ENCODE measurements at places on chromosomes 6 and 20.
A peak's percentile ranks its signal among the peaks of the same experiment; 100 is the strongest.

DNA sequence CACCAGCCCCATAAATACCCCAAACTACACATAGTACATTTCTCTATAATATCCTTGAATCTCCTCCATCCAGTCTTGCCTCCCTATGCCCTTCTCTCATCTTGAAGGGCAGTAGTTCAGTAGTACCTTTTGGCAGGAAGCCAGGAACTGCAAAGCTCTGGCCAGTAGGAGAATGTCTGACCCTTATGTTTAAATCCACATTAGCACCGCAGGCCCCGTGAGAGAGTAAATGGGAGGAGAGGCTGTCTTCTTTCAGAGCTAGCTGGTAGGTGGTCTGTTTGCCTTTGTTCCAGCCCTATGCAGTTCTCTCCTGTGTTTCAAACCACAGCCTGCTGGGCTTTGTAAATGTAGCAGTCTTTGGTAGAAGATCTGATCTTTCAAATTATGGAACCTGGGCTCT lies 690.7 kb downstream of the DOK5 start:
- DNase-seq: no peak

GRCh38 chr20:49541733-49542513 lies 26.0 kb downstream of the PTGIS start:
- no peak for DNase-seq

GRCh38 chr6:11386323-11386722 lies 151.2 kb upstream of the TMEM170B start:
- DNase-seq: no peak

- no peak for DNase-seq
These were observed 18.7 kb downstream of the MOCS3 start for GRCh38 chr20:50977066-50978021.

DNA sequence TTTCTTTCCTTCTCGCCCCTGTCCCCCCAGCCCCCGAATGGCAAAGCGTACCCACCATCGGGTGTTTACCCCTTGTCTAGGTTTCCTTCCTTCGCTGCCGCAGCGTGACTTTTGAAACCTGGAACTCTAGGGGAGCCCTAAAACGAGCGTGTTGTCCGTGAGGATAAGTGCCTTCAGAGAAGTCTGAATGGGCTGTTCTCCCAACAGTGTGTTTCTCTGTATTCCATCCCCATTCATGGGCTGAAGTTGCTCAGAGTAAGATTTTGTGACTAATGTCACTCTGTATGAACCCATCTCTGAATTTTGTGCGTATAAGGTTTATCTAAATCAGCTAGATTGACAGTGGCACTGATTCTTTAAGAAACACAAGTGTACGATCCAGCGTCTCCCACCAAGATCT lies 949 bp downstream of the MACROD2 start:
- DNase-seq: no peak

DNA sequence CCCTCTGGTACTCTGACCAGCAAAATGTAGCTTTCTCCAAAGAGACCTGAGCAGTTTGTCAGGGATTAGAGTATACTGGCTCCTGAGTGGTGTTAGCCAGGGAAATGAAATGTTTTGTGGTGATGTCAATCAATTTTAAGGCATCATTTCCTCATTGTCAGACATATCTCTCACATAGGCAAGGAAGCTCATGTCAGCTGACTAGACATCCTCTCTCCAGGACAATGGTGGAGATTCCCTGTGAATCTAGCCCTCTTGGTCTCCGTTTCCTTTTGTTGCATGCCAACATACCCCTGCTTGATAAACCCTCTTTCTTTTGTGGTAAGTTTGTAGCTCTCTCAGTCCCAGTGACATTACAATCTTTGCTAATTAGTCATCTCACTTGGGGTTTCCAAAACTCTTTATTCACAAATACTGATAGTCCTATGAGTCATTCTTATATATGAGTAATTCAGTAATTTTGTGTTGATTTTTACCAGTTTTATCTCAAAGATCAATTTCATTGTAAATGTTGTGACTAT lies 135.6 kb upstream of the PTPRK start:
- no peak for DNase-seq

DNA sequence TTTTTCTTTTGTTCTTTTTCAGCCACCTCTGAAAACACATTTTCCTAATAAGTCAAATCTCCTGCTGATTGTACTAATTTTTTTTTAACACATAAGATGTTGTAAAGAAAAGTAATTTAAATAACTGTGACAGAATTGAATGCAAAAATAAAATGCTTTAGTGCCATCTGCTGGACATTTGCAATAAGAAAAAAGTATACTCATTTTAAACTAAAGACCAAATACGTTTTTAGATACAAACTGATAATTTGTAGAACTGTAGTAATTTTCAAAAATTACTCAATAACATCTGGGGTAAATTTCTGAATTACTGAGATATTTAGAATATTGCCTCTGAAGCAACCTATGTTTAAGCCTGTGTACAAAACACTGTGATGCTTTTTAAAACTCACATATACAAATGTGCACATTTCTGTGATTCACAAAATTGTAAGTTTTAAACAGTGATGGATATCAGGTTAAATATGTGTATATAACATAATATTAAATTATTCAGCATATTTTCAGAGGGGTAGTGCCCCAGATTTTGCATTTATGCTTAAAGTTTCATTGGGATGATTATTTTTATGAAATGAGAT lies 198.7 kb downstream of the RIMS1 start:
- peak; percentile 6 for DNase-seq

DNA sequence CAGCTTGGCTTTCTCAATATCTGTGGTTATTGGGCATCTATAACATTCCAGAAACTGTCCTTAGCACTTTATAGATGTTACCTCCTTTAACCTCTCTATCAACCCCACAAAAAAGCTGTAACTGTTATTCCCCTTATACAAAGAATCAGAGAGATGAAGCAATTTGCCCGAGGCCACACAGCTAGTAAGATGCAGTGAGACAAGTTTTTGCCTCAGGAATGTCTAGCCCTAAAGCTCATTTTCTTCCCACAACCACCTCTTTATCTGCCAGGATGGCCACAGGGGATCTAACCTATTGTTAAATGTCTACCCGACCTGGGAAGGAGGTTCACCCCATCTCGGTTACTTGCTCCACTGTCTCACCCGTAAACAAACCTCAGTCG lies 31.9 kb upstream of the TCP11 start:
- no peak for DNase-seq

DNA sequence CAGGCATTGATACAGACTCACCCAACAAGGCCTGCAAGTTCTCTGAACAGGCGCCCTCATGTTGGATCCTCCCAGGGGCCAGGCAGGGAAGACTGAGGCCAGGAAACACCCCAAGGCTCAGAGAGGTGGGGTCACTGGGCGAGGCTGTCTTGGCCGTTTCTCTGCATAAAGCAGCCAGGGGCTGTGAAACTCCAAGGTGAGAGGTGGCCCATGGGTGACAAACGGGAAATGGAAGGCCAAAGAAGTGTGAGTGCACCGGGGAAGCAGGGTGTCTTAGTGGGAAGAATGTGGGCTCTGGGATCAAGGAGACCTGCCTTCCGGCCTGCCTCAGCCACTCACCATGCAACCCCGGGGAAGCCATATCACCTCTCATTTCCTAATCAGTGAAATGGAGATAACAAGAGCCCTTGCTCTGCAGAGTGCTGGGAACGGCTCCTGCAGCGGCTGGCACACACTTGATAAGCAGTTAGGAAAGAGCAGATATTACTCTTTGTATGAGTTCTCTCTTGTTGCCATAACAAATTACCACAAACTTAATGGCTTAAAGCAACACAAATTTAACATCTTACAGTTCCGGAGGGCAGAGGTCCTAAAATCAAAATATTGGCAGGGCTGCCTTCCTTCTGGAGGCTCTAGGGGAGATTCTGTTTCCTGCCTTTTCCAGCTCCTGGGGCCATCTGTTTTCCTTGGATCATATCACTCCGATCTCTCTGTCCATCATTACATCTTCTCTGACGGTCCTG lies 168.6 kb downstream of the NFATC2 start:
- no peak for DNase-seq

GRCh38 chr6:105235155-105235554 lies 55.3 kb upstream of the POPDC3 start:
- no peak for DNase-seq

DNA sequence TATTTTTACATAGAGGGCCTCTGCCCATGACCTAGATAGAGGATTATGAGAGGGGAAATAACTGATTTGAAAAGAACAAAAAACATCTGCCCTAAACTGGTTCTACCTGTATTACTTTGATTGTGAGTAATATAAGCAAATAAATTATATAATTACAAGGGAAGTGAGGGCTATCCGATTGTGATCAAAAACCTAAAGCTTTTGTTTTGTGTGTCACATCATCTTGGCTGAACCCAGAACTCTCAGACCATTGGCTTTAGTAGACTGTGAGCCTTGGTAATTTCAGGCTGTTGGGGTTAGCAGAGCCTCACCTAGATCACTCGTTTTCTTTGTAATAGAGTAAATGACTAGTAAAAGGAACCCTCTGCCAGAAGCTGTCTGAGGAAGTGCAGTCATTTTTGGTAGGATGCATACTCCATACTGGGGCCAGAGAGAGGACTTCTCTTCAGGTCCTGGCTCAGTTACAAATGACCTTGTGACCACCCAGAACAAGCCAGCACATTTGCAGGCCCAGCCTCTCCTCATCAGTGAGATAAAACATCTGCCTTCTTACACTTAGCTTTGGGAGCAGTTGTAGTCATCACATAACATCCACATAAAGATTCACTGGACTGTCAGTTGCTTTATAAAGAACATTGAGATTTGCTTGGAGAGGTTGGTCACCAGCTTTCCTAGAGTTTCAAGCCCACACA lies 13.5 kb downstream of the STK35 start:
- DNase-seq: no peak

- no peak for DNase-seq
These were observed 8.6 kb upstream of the MTG2 start for GRCh38 chr20:62174021-62174804.

GRCh38 chr20:5557123-5557522 lies 193.1 kb upstream of the SHLD1 start:
- no peak for DNase-seq

DNA sequence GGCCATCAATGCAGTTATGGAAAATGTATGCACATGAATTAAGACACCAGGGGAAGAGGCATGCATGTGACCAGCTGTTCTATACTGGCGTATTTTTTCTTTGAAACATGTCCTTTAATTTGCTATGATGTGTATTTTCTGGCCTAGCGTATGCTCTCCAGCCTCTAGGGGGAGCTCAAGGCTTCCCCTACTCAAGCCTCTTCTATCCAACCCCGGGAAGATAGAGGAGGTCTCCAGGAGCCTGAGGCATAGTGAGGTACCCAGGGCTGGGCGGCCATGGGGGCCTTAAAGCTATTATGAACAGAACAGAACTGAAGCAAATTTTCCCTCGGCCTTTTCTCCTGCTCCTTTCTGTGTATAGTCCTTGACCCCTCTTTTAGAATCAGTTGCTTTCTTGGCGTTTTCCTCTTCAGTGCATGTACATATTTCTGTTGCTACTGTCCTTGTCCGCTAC lies 528.9 kb downstream of the MAFB start:
- DNase-seq: no peak

- no peak for DNase-seq
These were observed 25.8 kb downstream of the HLA-A start for GRCh38 chr6:29968130-29968529.

- peak; percentile 35 for DNase-seq
These were observed 128.5 kb upstream of the CDYL start for GRCh38 chr6:4647414-4648365.

DNA sequence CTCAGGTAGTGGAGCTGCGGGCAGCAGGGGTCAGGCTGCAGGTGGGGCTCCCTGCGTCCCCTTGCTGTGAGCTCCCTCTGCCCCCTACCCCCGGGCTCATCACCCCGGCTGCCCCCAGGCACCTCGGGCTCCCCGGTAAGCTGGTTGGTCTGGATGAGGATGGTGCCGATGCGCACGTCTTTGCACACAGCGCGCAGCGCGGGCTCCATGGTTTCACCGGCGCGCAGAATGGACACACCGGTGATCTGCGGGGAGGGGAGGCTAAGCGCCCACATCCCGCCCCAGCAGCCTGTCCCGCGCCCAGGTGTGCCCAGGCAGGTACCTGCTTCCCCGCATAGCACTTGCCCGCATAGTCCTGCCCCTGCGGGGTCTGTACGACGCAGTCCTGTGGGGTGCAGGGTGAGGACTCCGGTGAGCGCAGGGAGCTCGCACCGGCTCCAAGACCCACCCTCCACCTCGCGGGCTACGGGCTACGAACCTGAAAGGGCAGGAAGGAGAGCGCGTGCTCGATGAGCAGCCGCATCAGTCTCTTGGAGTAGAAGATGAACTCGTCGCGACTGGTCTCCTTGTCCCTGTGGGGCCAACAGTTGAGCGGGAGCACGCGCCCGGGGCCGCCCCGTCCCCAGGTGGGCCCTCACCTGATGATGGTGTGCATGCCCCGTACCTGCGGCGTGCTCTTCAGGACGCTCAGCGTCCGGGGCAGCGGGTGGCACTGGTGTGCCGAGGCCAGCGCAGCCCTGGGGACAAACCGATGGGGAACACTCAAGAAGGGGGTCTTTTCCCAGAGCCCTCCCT lies 15.5 kb downstream of the UCKL1 start:
- DNase-seq: no peak

- DNase-seq: no peak
These were observed 34.9 kb downstream of the C20orf203 start for GRCh38 chr20:32638848-32639247.

DNA sequence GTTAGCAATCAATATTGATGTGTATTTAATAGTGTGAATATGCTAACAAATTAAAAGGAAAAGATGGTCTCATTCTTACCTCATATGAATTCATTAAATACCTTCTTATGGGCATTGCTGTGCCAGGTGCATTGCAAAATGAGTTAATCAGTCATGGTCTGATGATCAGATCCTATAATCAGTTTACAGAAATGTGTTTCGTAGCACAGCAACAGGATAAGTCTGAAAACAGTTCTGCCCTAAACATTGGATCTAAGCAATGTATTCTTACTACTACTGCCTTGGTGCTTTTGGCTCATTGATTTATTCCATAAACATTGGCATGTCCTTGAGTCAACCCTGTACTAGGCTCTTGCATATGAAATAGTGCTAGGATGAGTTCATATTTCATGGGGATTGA lies 417.0 kb upstream of the JAG1 start:
- DNase-seq: no peak

GRCh38 chr6:124714728-124715127 lies 247.5 kb upstream of the RNF217 start:
- no peak for DNase-seq
